Mesothelial cell of epicardium (in vitro differentiated cells): ENCODE measurements at places on chromosomes 5 and 9. TPM values are rescaled to one million over a fixed set of nuclear protein-coding genes. Genes with fewer than 3 reads are reported as not detected.

Gene SEMA5A
- 20.0 to 26.7 TPM (median 23.1 TPM) in 3 replicates for total RNA-seq

DNA sequence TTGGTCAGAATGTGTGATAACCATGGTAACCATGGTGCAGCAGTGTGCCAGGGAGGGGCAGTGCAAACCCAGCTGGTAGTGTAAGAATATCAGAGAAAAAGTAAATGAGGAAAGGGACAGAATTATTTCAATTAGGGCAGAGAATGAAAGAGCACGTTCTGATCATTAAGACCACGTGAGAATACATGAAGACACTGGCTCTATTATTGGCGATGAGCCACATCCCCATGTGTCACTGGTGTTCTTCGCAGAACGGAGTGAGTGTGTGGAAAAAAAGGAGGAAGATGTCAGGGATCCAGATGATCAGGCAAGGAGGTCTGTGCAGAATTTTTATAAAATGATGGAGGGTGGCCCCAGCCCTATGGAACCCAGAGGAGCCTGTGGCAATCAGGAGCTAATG, 315.5 kb downstream of the SEMA5A start:
- no peak for DNase-seq
- no peak overlapping the region for H3K27ac ChIP-seq
- H3K27me3 ChIP-seq, result no peaks in the 10 kb centered on the region
- H3K4me3 ChIP-seq, result no peak overlapping the region

Gene HK3
- total RNA-seq, result 0.18 to 0.60 TPM (median 0.29 TPM) in 3 replicates

DNA sequence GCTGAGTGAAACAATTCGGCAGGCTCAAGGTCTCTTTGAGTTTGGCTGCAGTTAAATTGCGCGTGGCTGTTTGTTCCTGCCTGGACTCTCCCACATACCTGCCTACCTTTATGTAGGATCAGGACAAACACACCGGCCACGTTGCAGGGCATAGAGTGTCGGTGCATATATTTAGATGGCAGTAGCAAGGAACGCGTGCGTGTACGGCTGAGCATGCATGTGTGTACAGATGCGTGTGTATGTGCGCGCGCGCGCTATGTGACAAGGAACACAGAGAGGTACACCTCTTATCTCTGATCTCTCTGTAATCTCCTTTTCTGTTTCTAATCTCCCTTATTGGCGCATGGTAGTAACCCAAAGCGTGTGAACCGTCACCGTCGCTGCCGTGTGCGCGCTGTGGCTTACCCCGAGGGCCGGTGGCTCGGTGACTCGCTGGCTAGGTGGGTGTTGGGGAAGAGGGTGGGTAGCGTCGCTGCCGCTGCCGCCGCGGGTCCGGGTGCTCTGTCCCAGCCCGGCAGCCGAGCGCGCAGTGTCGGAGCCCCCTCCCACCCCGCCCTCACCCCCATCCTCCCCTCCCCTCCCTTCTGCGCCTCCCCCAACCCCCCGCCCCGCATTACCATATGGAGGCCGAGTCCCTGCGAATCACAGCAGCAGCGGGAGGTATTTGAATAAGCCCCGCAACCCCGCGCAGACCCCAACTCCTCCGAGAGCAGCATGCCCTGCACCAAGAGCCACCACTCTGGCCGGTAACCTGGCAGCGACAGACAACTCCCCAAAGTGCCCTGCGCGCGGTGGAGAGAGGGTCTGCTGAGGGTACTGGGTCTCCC, 204.8 kb downstream of the MEF2C start:
- no peak for DNase-seq
- no peaks in the 10 kb centered on the region for H3K36me3 ChIP-seq
- peaks cover 98% of the 10 kb centered on the region for H3K27me3 ChIP-seq
- H3K4me3 ChIP-seq, result no peak overlapping the region
- no peak overlapping the region for H3K27ac ChIP-seq

DNA sequence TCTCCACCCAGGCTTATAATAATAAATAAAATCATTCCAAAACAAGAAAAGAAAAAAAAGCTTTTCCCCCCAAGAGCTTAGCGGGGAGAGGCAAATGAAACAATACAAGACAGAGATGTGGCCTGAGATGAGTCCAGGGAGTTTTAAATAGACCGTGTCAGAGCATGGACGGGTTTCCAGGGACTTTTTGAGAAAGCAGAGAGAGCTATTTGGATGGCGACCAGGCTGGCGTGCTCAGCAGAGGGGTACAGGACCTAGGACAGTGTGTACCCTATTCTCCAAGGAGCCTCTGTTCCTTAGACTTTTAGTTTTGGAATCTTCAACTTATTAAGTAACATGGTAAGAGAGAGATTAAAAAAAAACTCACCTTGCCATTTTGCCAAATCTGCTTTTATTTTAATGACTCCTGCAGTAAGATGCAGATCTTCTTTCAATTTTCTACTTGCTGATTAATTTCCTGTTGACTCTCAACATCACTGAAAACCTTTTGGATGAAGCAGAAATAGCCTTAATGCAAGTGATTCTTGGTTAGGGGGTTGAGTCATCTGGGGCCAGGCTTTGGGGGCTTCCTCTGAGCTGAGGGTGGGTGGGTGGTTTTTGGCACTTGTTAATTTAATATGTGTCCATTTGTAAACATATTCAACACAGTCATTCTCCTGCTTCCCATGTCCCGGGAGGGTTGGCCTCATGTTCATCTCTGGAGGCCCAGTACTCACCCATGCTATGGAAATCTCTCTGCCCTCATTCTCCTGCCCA, 49.6 kb upstream of the OSMR start:
- H3K27me3 ChIP-seq, result peaks cover 5% of the 10 kb centered on the region
- no peaks in the 10 kb centered on the region for H3K4me1 ChIP-seq
- no peak for DNase-seq

Gene SLC6A19
- total RNA-seq, result not detected in 3 replicates

GRCh38 chr5:1007681-1008450, 736 bp upstream of the NKD2 start:
- H3K36me3 ChIP-seq, result no peaks in the 10 kb centered on the region
- H3K4me1 ChIP-seq, result peaks cover 45% of the 10 kb centered on the region
- H3K27ac ChIP-seq, result no peak overlapping the region

DNA sequence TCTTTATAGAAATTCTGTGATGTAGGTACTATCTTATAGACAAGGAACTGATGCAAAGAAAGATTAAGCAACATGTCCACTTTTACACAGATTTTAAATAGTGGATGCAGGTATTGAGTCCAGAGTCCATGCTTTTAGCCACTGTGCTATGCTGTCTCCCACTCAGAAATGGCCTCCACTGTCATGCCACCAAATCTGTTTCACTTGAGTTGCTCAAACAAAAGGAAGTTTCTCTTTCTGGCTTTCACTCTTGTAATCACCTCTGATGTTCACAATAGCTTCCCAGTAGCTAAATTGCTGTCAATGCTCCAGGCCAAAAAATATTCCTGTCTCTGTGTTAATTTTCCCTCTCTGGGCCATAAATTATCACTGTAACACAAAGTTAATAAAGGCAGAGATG, 77.0 kb upstream of the RASA1 start:
- H3K36me3 ChIP-seq, result no peaks in the 10 kb centered on the region
- DNase-seq, result no peak
- H3K4me1 ChIP-seq, result peaks cover 16% of the 10 kb centered on the region
- H3K4me3 ChIP-seq, result no peak overlapping the region
- no peak overlapping the region for H3K27ac ChIP-seq

DNA sequence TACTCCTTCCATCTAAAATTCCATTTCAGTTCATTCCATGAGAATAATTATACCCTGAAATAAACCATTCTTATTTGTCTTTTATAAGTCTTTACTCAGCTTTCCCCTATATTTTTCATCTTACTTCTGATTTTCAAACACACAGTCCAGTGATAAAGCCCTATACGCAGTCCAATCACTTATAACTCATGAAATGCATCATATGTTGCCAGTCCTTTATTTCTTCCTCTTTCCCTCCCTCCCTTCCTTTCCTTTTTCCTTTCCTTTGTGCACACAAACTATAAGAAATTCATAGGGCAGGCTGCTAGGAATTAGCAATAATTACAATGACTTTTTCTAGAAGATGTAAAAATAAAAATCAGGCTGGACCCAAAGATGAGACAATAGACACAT, 58.8 kb upstream of the RPS23 start:
- no peaks in the 10 kb centered on the region for H3K36me3 ChIP-seq
- H3K4me1 ChIP-seq, result peaks cover 13% of the 10 kb centered on the region
- no peak overlapping the region for H3K27ac ChIP-seq

GRCh38 chr9:125513668-125514413, 193.2 kb downstream of the MAPKAP1 start:
- no peak for DNase-seq
- H3K4me3 ChIP-seq, result no peak overlapping the region
- peaks cover 78% of the 10 kb centered on the region for H3K4me1 ChIP-seq
- H3K36me3 ChIP-seq, result no peaks in the 10 kb centered on the region

Gene ARSI
- total RNA-seq, result 18.5 to 19.1 TPM (median 18.8 TPM) in 3 replicates

Gene GRAMD2B
- 12.0 to 15.0 TPM (median 14.0 TPM) in 3 replicates for total RNA-seq

- no peak for DNase-seq
- H3K27me3 ChIP-seq, result no peaks in the 10 kb centered on the region
- peaks cover 12% of the 10 kb centered on the region for H3K4me1 ChIP-seq
- no peak overlapping the region for H3K27ac ChIP-seq
- H3K4me3 ChIP-seq, result no peak overlapping the region
Observed at GRCh38 chr9:86771420-86771819, 175.9 kb downstream of the GAS1 start.
